ENCODE measurements at places on chromosomes 16 and 17.

- peak; percentile 75 for DNase-seq
These were observed 17.7 kb downstream of the PSMD11 start for GRCh38 chr17:32461853-32462617.

DNA sequence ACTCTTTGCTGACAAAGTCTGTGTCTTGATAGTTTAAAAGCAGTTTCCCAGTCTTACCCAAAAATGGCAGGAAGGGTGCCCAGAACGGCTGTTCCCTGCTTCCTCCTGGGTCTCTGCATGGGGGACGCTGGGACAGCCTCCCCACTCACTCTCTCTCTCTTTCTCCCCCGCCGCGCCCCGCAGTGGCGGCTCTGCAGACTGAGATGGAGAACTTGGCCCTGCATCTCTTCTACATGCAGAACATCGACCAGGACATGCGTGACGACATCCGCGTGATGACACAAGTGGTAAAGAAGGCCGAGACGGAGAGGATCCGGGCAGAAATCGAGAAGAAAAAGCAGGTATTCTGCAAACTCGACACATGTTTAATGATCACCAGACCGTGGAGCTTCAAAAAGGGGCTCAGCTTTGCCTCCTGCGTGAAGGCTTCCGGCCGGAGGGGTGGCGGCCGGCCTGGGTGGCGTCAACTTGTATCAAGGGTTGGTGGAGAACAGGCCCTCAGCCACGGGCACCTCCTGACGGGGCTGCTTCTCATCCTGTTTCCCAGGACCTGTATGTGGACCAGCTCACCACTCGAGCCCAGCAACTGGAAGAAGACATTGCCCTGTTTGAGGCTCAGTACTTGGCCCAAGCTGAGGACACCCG, 22.0 kb downstream of the CCDC40 start:
- DNase-seq: no peak

- no peak for DNase-seq
These were observed 245.2 kb downstream of the XYLT1 start for GRCh38 chr16:17225541-17225940.

GRCh38 chr17:17813055-17813724, 23.6 kb downstream of the SREBF1 start:
- DNase-seq: no peak

DNA sequence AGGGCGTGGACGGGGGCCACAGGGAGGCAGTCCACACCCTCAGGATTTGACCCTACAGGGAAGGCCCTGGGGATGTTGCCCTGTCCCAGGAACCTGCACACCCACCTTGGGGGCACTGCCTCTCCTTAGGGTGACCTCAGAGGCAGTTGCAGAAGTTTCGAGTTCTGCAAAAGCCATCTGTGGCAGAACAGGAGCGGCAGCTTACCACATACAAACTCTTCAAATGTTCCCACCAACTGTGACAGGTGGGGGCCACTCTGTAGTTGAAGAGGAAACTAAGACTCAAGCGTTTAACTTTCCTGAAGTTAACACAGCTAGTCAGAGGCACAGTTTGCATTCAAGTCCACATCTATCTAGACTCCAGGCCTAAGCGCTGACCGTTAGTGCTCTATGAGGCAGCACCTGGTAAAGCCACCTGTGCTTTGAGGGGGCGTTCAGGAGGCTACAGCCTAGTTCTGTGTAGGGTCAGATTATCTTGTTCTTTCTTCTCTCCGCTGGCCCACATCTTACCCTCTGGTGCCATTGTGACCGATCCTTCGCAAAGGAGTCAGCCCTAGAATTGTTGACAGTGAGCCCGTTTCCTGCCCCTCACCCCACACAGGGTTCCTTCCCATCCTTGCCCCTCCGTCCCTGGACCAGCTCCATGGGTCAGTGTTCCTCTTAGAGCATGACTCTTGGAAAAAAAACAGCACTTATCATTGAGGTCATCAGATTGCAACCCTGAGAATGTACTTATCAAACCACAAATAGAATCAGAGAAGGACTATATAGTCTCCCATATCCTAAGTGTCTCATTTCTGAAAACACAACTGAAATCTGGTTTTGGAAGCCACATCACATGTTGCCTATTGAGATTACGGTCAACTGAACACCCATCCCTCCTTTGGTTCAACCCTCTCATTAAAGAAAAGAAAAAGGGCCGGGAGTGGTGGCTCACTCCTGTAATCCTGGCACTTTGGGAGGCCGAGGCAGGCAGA, 45.4 kb downstream of the CDH1 start:
- DNase-seq: no peak

DNA sequence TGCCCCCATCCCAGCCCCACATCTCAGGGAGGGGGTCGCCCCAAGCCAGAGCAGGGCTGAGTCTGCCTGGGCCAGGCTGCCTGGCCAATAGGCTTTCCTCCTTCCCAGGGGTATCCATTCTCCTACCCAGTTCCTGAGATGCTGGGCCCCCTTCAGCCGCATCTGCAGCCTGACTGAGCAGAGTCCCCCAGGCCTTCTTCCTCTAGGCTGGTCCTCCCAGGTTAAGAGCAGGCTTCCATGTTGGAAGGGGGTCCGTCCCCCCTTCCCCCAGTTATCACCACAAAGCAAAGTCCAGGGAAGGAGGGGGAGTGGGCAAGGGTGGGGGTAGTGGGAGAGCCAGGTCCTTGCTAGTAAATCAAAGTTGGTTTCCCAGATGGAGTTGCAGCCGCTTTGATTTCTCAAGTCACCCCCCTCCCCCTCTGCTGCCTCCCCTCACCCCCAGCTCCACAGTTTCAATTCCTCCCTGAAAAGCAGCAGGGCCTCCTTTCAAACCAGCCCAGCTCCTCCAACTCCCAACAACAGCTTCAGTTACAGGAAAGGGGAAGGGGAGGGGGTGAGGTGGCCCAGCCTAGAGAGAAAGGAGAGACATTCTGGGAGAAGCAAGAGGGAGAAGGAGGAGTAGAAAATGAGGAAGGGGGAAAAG, 9.5 kb upstream of the FZD2 start:
- no peak for DNase-seq
